ENCODE measurements at places on chromosomes 3 and 15.

GRCh38 chr3:23170291-23170690 is 32.8 kb upstream of the UBE2E2 start:
- no peak overlapping the region for H3K27ac ChIP-seq
- DNase-seq: no peak
- peaks cover 9% of the 10 kb centered on the region for H3K4me1 ChIP-seq
- no peaks in the 10 kb centered on the region for H3K36me3 ChIP-seq
- no peak overlapping the region for H3K4me3 ChIP-seq

DNA sequence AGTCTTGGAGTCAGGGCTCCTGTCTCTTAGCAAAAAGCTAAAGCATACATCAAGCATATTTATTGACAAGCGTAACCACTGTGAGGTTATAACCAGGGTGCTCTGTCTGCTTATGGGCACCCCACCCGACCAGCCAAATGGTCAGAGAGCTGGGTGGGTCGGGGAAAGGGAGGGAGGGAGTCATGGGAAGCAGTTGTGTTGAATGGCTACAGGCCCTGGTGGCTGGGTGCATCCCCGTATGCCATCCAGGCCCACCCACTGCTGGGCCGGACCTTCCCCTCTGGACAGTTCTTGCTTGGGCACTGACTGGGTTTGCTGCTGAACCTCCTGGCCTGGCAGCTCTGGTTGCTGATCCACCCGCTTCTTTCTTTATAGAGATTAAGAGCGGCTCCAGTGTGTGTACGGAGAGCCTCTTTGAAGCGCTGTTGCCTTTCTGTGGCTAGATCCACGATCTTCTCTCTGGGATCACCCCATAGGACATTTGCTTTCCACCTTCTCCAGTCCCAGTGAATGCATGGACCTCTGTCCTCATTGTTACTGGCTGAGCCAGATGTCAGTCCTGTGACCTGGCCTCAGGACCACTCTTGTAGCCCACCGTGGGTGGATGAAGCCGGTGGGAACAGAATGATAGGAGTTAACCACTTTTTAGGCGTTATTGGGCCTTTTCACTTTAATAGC is 59.6 kb downstream of the SMAD3 start:
- H3K27me3 ChIP-seq: no peaks in the 10 kb centered on the region
- H3K36me3 ChIP-seq: peaks cover 16% of the 10 kb centered on the region
- DNase-seq: no peak
- H3K27ac ChIP-seq: peak overlapping the region; percentile 100

- no peaks in the 10 kb centered on the region for H3K36me3 ChIP-seq
- no peaks in the 10 kb centered on the region for H3K27me3 ChIP-seq
- H3K4me3 ChIP-seq: no peak overlapping the region
- no peak overlapping the region for H3K27ac ChIP-seq
- H3K4me1 ChIP-seq: peaks cover 20% of the 10 kb centered on the region
Observed at GRCh38 chr3:43997788-43998369, 243.8 kb upstream of the TOPAZ1 start.

GRCh38 chr3:61875976-61876671 is 314.8 kb downstream of the PTPRG start:
- no peak overlapping the region for H3K4me3 ChIP-seq
- no peak overlapping the region for H3K27ac ChIP-seq
- H3K27me3 ChIP-seq: no peaks in the 10 kb centered on the region
- H3K36me3 ChIP-seq: no peaks in the 10 kb centered on the region
- H3K4me1 ChIP-seq: no peaks in the 10 kb centered on the region

GRCh38 chr3:14452740-14453710 is 50.6 kb downstream of the SLC6A6 start:
- peaks cover 25% of the 10 kb centered on the region for H3K4me1 ChIP-seq
- no peaks in the 10 kb centered on the region for H3K27me3 ChIP-seq
- peak; percentile 92 for DNase-seq
- H3K27ac ChIP-seq: peak overlapping the region; percentile 92
- peaks cover 18% of the 10 kb centered on the region for H3K36me3 ChIP-seq

GRCh38 chr3:120454076-120454689 is 3.4 kb upstream of the FSTL1 start:
- no peaks in the 10 kb centered on the region for H3K36me3 ChIP-seq
- H3K4me3 ChIP-seq: no peak overlapping the region
- no peak overlapping the region for H3K27ac ChIP-seq
- H3K27me3 ChIP-seq: no peaks in the 10 kb centered on the region

- peak; percentile 85 for DNase-seq
- no peaks in the 10 kb centered on the region for H3K36me3 ChIP-seq
- no peaks in the 10 kb centered on the region for H3K27me3 ChIP-seq
- H3K4me3 ChIP-seq: no peak overlapping the region
- no peak overlapping the region for H3K27ac ChIP-seq
Observed at GRCh38 chr3:17645074-17645698, 97.2 kb downstream of the TBC1D5 start.

DNA sequence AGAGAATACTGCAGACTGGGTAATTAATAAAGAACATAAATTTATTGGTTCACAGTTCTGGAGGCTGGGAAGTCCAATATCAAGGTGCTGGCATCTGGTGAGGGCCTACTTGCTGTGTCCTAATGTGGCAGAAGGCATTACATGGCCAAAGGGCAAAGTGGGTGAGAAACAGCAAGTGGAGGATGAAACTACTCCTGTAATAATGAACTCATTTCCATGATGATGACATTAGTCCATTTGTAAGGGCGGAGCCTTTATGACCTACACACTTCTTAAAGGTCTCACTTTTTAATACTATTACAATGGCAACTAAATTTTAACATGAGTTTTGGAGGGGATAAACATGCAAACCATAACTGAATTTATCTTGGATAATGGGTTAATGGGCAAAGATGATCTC is 139.6 kb upstream of the SGO1 start:
- DNase-seq: no peak
- H3K4me1 ChIP-seq: no peaks in the 10 kb centered on the region
- H3K27ac ChIP-seq: no peak overlapping the region
- no peaks in the 10 kb centered on the region for H3K27me3 ChIP-seq

Measured in PC-3 (cell line).